ENCODE measurements at places on chromosomes 6 and 20.

- DNase-seq: no peak
Measured at GRCh38 chr6:166169549-166170421, 2.1 kb upstream of the TBXT start.

DNA sequence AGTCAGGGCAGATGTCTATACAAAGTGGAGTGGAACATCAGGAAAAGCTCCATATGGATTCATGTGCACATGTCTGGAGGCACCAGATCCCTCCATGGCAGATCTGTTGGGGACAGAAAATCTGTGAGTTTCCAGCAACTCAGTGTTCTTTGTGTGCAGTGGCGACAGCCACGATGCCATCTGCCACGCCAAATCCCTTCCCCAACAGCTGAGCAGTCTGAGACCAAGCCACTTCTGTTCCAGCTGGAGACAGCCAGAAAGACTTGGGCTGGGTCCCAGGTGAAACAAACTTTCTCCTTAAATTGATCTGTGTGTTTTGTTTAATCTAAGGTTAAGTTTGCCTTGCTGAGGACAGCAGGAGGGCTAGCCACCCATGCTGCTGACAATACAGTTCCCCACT, 22.9 kb downstream of the FKBP1A start:
- DNase-seq: no peak

DNA sequence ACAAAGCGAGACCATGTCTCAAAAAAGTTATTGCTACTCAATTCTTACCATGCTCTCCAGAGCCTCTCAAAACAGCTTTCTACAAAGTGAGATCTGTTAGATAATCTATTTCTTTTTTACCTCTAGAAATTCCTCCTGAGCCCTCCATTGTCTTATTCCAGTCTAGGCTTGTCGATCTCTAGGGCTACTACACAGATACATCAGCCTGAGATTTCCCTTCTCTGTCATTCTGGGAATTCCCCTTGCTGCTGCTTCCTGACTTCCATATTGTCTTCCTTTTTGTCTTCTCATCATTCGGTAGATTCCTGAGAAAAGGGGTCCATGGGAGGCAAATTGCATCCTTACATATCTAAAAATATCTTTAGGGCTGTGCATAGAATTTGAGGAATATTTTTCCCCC, 75.6 kb upstream of the GNRH2 start:
- DNase-seq: no peak

DNA sequence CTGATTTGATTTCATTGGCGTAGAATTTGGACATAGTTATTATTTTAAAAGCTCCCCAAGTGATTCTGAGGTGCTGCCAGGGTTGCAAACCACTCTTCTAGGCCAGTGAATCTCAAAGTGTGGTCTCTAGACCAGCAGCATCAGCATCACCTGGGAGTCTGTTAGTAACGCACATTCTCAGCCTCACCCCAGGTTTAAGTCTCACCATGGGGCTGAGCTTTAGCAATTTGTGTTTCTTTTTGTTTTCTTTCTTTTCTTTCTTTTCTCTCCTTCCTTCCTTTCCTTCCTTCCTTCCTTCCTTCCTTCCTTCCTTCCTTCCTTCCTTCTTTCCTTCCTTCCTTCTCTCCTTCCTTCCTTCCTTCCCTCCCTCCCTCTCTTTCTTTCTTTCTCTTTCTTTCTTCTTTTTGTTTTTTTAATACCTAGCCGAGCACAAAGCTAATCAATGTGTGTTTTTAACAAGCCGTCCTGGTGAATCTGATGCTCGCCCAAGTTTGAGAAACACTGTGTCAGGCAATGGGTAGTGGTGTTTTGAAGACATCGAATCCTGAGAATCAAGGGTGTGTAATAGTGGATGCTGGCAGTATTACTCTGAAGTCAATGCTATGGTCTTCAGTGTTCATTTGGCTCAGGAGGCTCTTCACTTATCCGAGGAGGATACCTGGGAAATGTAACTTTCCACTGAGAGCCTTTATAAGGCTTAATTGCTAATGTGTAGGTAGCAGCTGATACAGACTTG, 104.9 kb downstream of the SLX4IP start:
- no peak for DNase-seq

DNA sequence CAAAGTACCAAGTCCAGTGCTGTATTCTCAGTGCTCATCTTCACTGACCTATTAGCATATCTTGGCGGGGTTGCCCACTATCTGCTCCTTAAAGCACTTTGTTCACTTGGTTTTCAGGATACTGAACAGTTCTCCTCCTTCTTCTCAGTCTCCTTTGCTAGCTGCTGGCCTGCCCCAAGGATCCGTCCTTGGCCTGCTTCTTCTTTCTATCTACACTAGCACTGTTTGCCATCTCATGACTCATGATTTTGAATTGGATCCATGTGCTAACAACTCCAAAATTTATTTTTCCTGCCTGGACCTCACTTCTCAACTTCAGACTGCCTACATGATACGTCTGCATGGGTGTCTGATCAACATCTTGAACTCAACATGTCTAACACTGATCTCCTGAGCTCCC, 15.5 kb downstream of the TPD52L1 start:
- no peak for DNase-seq

DNA sequence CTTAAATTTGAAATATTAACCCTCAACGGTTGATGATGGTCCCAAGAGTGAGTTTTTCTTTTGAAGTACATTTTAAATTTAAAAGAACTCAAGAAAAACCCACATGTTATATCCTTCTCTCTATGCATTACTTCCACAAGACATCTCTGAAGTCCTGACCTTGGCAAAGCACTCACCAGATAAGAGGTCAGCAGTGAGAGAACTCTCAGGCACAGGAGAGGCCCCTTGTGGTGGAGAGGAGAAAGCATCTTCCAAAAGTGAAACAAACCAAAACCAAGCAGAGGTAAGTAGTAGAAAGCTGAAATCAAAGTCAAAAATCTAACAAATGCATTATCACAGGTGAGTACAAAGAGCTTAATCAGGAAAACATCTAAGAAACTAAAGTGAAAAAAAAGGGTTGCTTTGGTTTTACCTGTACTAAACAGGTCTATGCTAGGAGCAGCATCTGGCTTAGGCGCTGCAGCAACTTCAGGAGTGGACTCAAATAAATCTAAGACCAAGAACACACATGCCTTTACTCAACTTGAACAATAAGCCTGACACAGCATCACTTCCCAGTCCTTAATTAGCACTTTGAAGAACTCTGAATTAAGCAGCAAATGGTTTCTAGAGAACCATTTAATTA, 80.5 kb downstream of the PRSS35 start:
- no peak for DNase-seq

GRCh38 chr6:141472162-141472928, 660.4 kb upstream of the GJE1 start:
- DNase-seq: no peak

All from activated CD8-positive, alpha-beta memory T cell treated with anti-CD3 and anti-CD28 coated beads for 4 hours (primary cell).